CD4-positive, alpha-beta T cell treated with Interleukin-10 for 1 hour (primary cell): ENCODE measurements at places on chromosomes 16 and 17.

GRCh38 chr16:10685709-10686108 lies 9.0 kb downstream of the TEKT5 start:
- no peak for DNase-seq

DNA sequence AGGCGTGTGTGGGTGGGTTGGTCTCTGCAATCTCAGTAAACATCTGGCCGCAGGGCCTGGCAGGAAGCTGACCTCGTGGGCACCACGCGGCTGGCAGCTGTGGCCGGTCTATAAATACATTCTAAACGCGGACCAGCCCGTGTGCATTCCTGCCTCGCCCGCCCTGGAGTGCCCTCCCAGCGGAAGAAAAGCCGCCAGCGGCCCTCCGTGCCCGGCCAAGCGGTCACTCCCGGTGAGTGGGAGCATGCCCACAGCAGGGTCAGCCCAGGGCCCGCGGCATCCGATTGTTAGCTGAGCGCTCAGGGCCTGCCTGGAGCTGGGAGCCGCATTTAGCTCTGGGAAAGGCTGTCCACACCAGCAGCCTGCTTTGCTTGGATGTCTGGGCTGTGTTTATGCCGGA lies 10.3 kb downstream of the ZNF469 start:
- DNase-seq, result no peak

DNA sequence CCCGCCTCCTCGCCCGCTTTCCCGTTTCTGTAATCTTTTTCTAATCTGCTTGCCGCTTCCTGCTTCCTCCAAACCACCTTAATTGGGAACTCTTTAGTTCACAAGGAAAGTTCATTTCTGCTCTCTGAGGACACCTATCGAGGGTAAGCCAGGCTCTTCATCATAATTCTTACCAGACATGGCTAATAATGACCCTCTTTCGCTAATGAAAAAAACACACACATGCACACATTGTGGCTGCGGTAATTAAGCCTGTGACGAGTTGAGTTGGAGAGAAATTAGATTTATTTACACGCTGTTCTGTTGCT lies 100.6 kb downstream of the ZNF423 start:
- no peak for DNase-seq

DNA sequence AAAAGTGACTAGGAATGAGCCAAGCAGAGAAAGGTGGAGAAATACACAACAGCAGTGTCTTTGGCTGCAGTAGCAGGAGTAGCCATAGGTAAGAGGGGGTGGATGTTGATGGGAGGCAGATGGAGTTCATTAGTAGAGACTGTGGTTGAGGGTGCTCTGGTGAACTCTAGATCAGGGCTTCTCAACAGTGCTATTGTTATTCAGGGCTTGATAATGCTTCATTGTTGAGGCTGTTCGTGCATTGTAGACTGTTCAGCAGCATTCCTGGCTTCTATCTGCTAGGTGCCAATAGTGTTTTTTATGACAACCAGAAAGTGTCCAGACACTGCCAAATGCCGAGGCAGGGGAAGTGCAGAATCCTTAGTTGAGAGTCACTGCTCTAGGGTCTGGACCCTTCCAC lies 3.6 kb downstream of the ALKBH5 start:
- DNase-seq, result no peak

GRCh38 chr17:35185849-35186248 lies 8.3 kb downstream of the SLC35G3 start:
- no peak for DNase-seq

GRCh38 chr17:42338427-42338985 lies 49.7 kb downstream of the STAT3 start:
- DNase-seq, result peak; percentile 15

DNA sequence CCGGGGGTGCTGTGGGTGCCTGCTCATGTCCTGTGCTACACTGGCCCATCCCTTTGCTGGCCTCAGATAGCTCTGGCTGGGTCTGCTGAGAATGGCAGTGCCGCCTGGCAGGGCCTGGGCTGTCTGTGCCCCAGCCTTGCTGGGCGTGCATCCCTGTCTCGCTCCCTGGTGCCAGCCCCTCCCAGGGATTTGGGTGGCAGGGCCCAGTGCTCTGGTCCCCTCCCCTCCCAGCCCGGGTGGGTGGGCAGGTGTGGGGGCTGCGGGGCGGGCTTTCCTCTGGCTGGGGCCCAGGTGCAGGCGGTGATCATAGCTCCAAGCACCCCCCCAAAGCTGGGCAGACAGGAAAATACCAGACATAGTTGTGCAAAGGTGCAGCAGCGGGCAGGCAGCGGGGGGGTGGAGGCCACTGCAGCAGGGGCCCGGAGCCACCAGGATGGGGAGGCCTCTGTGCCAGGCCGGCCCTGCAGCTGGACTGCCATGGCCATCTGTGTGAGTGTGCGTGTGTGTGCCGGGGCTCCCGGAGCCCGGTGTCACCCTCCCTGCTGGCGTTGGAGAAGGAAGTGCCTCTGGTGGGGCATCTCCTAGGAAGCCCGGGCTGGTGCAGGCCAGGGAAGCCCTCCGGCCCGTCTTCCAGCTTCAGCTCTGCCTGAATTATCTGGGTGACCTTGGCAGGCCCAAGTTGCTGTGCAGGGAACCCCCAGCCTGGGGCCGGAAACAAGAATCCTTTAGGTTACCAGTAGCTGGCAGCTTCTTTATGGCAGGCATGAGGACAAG lies 7.4 kb downstream of the GLIS2 start:
- DNase-seq, result no peak

DNA sequence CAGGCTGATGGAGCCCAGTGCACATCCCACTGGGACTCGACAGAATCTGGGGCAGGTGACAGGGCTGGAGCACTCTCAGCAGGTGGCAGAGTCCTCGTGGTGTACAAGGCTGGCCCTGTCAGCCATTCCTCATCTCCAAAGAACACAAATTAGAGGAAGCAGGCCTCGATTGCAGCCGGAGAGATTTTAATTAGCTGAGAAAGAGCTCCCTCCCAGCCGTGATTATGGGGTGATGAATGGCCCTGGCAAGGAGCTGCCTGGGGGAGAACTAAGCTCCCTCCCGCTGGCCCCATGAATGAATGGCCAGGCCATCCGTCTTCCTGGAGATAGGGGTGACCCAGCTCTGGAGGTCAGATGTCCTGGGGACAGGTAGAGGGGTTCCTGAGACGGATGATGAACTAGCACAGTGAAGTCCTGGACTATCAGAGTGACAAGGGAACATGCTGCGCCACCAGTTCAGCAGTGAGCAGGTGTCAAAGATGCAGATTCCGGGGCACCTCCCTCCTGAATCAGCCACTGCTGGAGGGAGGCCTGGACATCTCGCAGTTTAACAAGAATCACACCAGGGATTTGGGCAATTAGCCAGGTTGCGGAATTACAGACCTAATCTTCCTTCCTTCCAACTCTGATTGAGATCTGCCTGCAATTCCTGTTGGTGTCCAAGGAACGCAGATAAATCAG lies 35.5 kb downstream of the PIMREG start:
- no peak for DNase-seq

DNA sequence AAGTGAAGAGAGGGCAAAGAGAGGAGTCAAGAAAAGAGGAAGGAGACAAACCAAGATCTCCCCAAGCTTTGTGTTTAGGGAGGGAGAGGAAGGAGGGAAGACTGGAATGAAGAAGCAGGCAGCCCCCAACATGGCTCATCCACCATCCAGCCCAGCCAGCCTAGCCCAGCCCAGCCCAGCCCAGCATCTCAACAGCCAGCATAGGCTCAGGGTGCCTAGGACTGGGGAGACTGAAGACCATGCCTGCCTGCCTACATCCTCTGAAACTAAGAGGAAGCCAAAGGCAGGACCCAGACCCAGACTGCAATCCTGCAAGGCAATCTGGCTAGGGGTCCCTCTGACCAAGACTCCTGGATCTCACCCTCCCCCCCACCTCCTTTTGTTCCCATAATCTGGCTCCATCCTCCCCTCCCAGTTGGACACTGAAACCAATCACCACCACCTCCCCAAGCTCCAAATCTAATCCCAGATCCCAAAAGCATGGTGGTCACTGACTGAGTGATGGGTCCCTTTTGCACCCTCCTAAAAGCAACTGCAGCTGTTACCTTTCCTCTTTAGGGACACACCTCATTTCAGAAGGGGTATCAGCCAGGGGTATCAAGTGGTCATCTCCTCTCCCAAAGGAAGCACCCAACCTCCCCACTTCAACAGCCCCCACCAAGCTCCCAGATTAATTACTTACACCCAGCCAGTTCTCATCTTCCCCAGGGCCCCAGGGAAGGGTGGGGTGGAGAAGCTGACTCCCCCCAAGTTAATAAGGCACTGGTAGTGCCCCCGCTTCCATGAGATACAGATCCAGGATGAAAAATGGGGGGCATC lies 1.2 kb downstream of the HDAC5 start:
- no peak for DNase-seq
